ENCODE measurements at places on chromosomes 3 and 15.
A peak's percentile ranks its signal among the peaks of the same experiment; 100 is the strongest.

DNA sequence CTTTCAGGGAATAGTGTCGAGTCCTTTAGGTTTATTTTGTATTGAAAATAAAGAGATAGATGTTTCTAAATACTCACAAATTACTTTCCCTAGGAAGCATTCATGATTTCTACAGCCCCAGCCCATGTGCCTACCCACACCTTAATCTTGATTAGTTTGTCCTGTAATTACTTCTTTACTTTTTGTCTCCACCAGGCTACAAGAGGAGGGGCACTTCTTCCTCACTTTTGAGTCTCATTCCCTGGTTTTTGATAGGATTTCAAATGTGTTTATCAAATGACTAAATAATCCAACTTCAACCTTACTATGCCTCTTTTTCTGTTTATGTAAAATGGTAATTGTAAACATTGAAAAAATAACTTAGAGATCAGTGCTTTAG is 1.8 kb downstream of the PXK start:
- DNase-seq = no peak

DNA sequence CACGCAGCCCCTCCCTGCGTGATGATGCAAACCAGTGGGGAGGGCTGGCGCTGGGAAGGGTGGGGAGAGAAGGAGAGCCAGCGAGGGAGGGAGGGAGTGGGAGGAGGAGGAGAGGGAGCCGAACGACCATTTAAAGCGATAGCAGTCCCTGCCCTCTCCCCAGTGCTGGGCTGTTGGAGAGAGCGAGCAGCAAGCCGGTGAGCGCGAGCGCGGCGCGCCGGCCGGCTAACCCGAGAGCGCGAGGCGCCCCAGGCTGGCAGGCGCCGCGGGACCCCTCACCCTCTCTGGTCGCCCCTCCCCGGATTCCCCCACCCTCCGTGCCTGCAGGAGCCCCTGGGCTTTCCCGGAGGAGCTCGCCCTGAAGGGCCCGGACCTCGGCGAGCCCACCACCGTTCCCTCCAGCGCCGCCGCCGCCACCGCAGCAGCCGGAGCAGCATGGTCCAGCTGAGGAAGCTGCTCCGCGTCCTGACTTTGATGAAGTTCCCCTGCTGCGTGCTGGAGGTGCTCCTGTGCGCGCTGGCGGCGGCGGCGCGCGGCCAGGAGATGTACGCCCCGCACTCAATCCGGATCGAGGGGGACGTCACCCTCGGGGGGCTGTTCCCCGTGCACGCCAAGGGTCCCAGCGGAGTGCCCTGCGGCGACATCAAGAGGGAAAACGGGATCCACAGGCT is at the start of gene GRM7:
GRM7 (plus strand) TSS at position 162 of the 671 bp plus-strand sequence.
- no peak for DNase-seq

DNA sequence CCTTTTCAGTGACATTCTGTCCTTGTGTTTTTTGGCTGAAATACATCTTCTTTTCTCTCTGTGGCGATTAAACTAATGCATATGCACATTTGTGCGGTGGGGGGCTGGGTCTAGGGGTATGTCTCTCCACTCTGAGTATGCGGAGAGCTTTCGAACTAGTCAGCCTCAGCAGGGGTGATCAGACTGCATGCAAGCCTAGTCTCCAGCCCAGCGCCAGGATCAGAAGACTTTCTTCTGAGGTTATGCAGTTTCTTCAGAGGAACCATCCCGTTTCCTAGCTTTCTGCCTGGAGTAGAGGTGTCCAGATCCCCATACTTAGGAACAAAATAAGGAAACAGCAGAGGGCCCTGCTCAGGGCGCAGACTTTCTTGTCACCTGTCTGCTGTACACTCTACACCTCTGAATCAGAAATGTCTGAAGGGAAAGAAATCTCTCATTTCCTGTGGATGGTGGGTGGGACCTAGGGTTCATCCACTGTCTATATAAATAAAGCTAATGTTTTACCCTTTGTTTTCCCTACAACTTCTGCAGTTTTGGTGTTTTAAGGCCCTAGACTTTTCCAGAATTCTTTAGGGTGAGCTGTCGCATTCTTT is 230.4 kb downstream of the ABHD5 start:
- no peak for DNase-seq

GRCh38 chr3:100928638-100929428 is 64.4 kb downstream of the ABI3BP start:
- no peak for DNase-seq

DNA sequence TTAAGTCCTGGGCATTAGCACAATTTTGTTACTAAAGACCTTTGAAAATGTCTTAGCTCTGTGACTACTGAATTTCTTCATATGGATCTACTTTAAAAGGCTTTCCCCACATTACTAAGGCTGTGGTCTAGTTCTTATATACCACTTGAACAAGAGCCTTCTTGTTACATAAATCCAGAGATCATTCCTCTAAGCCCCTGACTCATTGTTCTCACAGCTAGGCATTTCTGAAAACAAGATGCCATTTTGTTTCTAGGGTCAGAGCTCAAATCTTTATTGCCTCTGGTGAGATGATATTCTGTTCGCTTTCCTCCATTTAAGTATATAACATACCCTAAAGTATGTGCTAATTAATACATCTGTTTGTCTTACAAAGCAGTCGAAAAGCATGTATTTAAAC is 29.8 kb upstream of the LPP start:
- DNase-seq = no peak

GRCh38 chr3:185561958-185562357 is 9.6 kb upstream of the LIPH start:
- peak; percentile 5 for DNase-seq

- no peak for DNase-seq
Measured at GRCh38 chr15:72700076-72700475, 14.1 kb downstream of the BBS4 start.

DNA sequence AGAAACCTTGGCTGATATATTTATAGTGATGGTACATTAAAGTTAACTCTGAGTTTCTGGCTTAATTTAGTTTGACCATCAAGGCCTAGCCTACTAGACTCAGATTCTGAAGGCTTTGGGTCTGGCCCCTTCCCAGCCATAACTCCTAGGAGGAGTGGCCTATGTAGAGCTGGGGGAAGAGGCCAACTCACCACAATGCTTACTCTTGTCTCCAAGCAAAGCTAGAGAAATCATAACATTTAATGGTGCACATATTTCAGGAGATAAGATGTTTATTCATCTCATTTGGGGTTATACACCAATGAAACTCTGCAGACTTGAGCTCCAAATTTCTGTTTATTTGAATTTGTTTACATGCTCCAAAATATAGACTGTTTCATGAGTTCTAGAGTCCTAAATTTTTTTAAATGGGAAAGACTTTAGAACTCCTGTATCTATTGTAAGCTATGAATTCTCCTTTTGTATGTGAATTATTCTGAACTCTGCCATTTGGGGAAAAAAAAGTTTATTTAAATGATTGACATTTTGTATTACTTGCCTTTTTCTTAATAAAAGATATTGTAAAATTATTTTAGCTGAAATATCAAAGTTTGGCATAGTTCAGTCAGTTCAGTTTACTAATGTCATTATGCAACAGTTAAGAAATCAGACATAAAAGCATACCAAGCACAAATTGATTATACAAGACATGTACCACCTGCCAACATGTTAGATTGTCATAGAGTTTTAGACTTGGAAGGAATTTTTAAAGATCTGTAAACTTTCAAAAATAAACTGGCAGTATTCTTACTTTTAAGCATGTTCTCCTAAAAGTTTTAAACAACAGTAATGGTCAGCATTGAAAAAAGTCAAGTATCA is 143.4 kb upstream of the NR2E3 start:
- DNase-seq = no peak

DNA sequence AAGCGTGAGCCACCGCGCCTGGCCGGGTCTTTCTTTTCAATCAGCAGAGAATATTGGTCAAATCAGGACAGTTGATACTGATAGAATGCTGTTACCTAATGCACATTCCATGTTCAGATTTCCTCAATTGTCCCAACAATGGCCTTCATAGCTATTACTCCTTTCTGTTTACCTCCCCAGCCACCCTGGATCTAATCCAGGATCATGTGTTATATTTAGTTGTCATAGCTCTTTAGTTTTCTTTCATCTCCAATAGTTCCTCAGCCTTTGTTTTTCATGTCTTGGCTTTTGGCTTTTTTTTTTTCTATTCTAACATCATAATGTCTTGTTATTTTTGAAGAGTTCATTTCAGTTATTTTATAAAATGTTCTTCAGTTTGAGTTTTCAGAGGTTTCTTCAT is 14.6 kb downstream of the USP3 start:
- no peak for DNase-seq

GRCh38 chr15:67023517-67024313 is 41.7 kb upstream of the SMAD3 start:
- DNase-seq = no peak

DNA sequence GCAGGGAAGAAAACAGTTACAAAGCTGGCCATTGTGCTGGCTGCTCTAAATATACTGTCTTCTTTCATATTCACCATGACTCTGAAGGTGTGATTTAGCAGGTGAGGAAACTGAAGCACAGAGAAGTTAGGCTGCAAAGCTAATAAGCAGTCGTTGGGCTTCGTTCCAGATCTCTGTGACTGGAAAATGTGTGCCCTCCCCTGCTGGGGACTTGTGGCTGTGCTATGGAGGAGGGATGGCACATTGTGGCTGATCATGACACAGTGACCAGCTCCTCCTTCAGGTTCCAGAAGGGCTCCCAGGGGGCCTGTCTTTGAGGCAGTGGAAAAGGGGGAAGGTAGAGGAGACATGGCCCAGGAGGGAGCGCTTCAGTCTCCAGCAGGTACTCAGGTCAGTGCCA is 19.2 kb downstream of the PXK start:
- DNase-seq = no peak

DNA sequence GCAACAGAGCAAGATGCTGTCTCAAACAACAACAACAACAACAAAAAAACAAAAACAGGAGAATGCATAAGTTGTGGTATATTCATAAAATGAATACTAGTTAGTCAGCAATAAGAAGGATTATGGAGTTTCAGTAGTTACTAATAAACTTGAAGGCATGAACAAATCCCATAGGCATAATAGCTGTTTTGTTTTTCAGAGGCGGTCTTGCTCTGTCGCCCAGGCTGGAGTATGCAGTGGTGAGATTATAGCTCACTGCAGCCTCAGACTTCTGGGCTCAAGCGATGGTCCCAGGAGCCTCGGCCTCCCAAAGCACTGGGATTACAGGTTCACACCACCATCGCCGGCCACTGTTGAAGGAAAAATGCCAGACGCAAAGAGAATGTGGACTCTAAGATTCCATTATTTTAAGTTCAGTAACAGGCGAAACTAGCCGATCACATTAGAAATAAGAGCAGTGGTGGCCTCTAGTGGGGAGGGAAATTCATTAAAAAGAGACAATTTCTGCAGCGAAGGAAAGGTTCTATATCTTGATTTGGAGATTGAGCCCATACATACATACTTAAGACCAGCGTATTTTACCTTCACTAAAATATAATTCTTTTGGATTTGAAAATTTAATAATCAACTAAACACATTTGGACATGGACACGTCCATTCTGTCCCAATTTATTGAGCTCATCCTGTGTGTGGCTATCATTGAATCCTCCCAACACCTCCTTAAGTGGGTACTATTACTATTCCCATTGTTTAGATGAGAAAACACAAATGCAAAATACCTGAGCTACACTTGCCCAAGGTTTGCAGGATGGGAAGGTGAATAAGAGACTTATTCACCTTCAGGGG is 27.4 kb upstream of the HDAC11 start:
- DNase-seq = peak; percentile 62

- DNase-seq = peak; percentile 28
Measured at GRCh38 chr15:49370782-49371181, 52.3 kb upstream of the FGF7 start.

GRCh38 chr3:39434574-39434973 is 28.1 kb downstream of the RPSA start:
- DNase-seq = no peak

DNA sequence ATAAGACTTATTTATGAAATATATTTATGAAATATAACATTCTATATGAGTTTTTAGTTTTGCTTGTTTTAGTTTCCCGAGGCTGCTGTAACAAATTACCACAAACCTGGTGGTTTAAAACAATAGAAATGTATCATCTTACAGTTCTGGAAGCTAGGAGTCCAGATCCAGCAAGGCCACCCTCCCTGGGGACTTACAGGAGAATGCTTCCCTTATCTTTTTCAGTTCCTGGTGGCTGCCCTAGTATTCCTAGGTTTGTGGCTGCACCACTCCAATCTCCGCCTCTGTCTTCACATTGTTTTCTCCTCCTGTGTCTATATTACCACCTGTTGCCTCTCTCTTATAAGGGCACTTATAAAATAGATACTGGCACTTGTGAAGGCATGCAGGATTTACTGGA is 877.8 kb downstream of the TUSC7 start:
- no peak for DNase-seq

DNA sequence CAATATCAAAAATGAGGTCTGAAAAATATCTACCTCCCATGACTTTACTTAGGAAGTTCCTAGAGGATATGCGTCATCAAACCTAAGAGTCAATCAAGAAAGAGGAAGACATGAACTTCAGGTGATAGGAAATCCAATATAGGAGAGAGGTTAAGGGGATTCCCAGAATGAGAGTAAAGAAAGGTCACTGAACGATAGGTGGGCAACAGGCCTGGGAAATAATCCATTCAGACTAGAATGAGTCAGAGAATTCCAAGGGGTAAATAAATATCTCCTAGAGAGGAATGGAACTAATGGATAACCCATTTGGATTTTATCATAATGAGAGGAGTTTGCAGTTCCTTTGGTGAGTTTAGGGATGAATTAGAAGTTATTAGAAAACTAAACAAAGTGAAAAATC is 131.1 kb upstream of the NUDT16 start:
- no peak for DNase-seq

- peak; percentile 76 for DNase-seq
Measured at GRCh38 chr3:11434017-11434526, 161.9 kb downstream of the ATG7 start.

- DNase-seq = no peak
Measured at GRCh38 chr15:34682674-34683073, 72.1 kb downstream of the GJD2 start.
